ENCODE measurements at places on chromosomes 3 and 15.
A peak's percentile ranks its signal among the peaks of the same experiment; 100 is the strongest.

DNA sequence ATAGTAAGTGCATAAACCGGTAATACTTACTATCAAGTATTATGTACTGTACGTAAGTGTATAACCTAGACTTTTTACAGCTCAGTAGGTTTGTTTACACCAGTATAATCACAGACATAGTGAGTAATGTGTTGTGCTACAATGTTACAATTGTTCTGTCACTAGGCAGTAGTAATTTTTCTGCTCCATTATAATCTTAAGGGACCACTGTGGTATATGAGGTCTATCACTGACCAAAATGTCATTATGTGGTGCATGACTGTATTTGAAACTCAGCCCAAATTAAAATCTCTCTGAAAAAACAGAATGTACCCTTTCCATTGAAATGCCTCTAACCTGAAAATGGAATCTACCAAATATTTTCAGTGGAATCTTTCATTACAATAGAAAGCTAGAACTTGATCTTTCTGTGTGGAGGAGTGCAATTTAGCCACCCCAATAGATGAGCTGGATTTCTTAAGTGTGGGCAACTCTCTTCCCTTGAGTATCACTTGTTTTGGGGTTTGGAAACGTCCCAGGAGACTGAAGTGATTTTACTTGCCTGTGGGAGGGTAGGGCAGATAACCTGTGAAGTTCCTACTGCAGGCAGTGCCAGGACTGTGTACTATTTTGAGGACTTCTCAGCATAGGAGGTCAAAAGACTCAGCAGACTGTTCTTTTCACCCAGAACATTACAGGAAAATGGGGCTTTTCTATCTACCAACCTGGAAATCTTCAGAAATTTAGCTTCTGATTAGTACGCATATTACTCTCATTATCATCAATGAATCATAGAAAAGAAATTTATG, 50.9 kb downstream of the FAM98B start:
- DNase-seq, result no peak

GRCh38 chr15:41499109-41499851, 5.6 kb downstream of the ITPKA start:
- no peak for DNase-seq

- no peak for DNase-seq
Observed at GRCh38 chr15:72770673-72771328, 12.8 kb downstream of the ADPGK start.

DNA sequence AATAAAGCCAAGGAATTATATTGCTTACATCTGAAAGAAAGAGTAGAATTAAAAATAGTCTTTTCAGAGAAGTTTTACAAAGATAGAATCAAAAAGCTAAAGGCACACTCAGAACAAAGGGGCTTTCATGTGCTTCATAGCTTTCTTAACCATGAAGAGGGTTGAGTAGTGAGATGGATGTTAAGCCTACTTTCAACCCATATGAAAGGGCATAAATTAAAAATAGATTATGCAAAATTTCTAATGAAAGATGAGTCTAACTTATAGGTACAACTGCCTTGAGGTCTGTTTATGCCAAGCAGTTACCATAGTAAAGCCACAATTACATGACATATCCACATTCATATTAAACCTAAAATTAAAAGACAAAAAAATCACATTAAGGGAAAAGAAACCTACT, 223.3 kb upstream of the ARHGEF26 start:
- no peak for DNase-seq

GRCh38 chr3:39531066-39531465, 63.6 kb downstream of the MOBP start:
- no peak for DNase-seq

DNA sequence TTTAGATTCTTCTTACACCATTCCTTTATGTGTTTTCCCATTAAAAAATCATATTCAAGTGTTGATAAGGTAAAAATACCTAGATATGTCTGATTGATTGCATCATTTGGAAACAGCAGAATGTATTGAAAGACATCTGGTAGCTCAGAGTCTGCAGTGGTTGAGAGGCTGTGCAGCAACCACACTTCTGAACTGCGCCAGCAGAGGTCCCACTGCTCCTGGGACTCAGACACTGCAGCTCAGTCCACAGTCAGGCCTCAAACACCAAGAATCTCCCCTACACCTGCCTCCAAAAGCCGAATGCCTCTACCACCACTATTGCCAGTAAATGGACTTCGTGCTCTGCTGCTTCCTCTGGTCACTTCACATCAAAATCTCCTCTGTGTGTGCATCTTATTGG, 176.9 kb upstream of the LMCD1 start:
- DNase-seq, result peak; percentile 5

- DNase-seq, result no peak
Observed at GRCh38 chr3:104820959-104821358, 545.8 kb upstream of the ALCAM start.

GRCh38 chr15:33778852-33779251, 189.4 kb upstream of the CHRM5 start:
- DNase-seq, result no peak

- DNase-seq, result peak; percentile 91
Observed at GRCh38 chr3:150703756-150704344, at the start of gene ERICH6. Gene ERICH6, minus strand, starts transcription at chr3:150703920. Its CDS starts 22 bp downstream, at chr3:150703898.
